ENCODE measurements at places on chromosomes 12 and 14.
A peak's percentile ranks its signal among the peaks of the same experiment; 100 is the strongest.

DNA sequence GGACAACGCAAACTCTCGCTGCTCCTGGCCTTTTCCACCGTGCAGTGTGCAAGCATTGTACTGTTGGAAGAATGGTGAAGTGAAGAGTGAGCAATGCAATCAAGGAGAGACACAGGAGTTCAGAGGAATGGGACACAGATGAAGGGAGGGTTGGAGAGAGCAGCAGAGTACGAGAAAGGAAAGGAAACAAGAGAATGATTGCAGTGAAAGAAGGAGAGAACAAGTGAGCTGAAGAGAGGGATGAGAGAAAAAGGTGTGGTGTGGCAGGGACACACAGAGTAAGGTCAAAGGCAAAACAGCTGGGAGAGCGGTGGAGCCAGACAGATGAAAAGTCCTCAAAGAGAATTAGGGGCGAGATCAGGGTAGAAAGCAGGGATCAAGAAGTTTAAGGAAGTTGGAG lies 13.0 kb downstream of the CACNB3 start:
- DNase-seq, result no peak

DNA sequence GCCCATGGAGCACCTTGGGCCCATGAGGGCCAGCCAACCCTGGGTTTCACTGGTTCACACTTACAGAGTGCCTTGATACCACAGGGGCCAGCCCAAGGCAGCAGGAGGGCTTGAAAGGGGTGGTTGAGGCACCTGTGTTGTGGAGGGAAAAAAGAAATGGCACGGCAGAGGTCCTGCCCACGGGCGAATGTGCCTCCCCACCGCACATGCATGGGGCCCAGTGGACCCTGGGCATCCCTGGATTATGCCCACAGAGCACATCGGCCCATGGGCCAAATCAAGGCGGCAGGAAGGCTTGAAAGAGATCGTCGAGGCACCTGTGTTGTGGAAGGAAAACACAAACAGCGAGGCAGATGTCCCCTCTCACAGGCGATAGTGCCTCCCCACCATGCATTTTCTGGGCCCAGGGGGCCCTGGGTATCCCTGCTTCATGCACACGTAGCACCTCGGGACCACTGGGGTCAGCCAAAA lies 378.1 kb downstream of the ALG10 start:
- peak; percentile 12 for DNase-seq

GRCh38 chr14:72638021-72638420 lies 255.9 kb downstream of the DPF3 start:
- DNase-seq, result no peak

DNA sequence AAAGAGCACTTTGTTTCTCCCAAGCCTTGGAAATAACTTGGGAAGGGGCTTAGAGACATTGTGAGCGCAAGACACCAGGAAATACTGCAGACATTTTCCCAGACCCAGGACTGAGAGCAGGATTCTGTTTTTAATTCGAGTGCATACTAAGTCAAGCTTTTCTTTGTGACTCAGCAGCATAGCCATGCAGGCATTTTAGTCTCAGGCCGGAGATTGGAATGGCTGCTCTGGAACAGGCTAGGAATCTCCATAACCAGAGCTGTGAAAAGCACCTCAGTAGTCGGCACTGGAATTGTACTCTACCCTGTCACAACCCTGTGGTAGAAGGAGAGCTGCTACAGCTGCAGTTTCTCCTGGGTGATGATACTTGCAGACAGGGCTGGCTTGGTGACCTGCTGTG lies 28.9 kb upstream of the GARIN6 start:
- DNase-seq, result no peak

GRCh38 chr12:51953089-51953488 lies 1.6 kb downstream of the ACVR1B start:
- no peak for DNase-seq

- DNase-seq, result no peak
Observed at GRCh38 chr14:33611405-33612196, 339.3 kb downstream of the EGLN3 start.
